ENCODE measurements at places on chromosomes 4 and X.

DNA sequence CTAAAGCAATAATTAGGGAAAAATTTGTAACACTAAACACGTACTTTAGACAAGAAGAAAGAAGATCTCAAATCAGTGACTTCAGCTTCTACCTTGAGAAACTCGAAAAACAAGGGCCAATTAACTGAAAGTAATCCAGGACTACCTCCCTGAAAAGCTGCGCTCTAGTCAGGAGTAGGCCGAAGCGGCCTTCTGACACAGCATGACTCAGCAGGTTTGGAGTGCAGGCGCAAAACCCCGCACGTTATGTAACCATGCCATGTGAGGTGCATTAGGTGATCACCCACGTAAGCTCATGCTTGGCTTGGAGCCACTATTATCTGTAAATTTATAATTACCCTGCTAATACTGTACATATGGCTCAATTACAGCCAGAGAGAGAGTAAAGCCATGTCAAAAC, 52.8 kb upstream of the CCDC149 start:
- DNase-seq, result no peak

DNA sequence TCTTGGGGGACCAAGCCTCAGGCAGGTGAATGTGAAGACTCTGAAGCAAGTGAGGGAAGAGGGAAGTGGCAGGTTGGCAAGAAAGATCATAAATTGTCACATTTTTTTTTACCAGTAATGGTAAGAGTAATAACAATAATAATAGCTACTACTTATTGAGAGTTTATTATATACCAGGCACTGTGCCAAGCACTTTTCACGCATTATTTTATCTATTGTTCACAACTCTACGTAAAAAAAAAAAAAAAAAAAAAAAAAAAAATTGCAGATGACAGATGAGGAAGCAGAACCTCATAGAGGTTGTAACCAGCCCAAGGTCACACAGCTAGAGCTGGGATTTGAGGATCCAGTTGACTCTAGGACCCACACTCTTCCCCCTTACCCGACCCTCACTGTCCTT, 40.9 kb downstream of the TSC22D3 start:
- DNase-seq, result no peak

GRCh38 chrX:100696699-100697351, 35.1 kb downstream of the SYTL4 start:
- DNase-seq, result no peak

- no peak for DNase-seq
These were observed 138.2 kb downstream of the GUCY2F start for GRCh38 chrX:109343671-109344070.

DNA sequence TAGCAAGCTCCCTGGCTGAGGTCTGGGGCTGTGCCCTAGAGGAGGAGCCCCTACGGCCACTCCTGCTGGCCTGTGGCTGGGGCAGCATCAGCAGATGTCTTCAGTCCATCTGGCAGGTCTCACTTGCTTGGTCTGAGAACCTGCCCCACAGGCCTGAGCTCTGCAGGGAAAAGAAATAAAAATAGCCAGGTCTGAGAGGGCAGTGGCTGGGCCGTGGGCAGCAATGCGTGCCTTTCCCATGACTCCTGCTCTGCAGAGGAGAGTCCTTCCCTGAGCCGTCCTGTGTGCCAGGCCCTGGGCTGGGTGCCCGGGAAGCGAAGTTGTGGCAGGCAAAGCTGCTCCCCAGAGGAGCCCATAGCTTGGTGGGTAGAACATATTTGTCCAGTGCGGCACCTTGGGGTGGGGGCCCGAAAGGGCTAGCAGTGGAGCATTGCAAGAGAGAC, 11.3 kb upstream of the KIAA0232 start:
- no peak for DNase-seq

- no peak for DNase-seq
These were observed 52.3 kb upstream of the ENPP6 start for GRCh38 chr4:184269879-184270430.

DNA sequence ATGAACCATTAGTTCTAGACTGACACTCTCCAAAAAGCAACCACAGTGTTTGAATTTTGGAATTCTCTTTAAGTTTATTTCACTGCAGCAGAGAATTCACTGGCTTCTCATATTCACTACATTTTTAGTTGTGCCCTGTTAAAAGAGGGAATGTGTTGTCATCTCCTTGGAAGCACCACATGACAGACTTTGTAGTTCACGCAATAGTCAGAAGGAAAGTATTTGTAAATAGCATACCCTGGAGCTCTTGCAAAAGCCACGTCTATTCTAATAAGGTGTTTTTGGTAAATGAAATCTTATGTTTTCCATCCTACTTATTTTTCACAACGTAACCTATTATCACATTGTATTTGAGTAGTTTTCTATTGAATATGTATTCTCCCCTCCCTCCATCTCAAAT, 25.8 kb downstream of the DOCK11 start:
- no peak for DNase-seq
